ENCODE measurements at places on chromosomes 6 and 20.

DNA sequence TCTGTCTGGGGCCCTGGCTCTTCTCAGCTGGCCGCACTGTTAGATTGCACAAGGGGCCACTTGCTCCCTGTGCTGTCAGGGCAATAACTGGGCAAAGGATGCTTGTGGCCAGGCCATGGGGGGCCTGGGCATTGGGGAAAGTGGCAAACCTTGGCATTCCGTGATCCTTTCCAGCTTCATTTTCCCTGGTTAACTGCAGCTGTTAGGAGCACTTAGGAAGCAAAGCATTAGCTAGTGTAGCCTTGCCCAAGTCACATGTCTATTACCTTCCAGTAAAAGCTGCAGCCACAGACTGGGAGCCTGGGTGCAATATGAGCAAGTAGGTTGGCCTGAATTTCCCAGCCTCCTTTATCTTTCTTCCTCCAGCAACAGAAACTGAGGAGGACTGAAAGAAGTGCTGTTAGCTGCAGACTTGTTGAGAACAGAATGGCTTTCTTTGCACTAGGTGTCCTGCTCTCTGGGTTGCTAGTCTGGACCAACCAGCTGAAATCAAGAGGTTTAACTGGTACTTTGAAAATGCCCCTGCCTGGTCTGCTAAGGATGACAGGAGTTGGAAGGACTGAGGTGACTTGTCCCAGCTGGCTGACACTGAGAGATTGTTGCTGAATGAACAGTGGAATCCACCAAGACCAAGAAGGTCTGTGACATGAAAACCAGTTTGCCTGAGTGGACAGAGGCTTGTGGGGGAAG is 312.3 kb upstream of the SUPT3H start:
- no peak for DNase-seq

GRCh38 chr6:141736104-141736503 is 396.6 kb upstream of the GJE1 start:
- DNase-seq: no peak

GRCh38 chr6:47069156-47069555 is 27.0 kb upstream of the ADGRF1 start:
- no peak for DNase-seq

GRCh38 chr6:138588805-138589434 is 89.6 kb upstream of the NHSL1 start:
- peak; percentile 75 for DNase-seq

GRCh38 chr6:132391391-132392269 is 9.6 kb downstream of the MOXD1 start:
- no peak for DNase-seq

DNA sequence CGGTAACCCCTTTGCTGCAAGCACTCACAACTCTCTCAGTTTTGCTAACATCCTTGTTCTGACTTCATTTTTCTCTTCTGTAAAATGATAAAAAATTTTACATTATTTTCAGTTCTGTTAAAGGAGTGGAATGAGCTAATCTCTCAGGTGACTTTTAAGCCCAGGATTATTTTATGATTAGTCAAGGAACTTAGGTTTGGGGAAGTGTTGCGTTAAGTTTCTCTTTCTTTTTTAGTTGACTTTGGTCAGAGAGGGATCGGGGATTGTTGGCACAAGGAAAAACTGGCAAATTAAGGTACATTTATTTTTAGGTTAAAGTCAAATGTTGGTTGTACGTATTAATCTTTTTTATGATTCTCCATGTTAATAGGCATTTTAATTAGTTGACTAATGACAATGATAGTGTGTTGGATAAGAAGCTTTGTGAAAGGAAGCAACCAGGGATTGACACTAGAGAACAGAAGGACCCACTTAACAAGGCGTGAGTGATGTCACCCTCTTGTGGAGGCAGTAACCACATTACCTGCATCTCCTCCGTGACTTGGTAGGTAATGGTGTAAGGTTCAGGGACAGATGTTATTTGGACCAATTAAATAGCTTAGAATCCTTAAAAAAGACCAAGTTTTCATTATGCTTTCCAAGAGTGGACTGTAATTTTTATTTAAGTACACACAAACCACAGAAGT is 31.6 kb downstream of the CD83 start:
- no peak for DNase-seq

GRCh38 chr6:111710911-111711310 is 105.2 kb upstream of the TRAF3IP2 start:
- DNase-seq: no peak

DNA sequence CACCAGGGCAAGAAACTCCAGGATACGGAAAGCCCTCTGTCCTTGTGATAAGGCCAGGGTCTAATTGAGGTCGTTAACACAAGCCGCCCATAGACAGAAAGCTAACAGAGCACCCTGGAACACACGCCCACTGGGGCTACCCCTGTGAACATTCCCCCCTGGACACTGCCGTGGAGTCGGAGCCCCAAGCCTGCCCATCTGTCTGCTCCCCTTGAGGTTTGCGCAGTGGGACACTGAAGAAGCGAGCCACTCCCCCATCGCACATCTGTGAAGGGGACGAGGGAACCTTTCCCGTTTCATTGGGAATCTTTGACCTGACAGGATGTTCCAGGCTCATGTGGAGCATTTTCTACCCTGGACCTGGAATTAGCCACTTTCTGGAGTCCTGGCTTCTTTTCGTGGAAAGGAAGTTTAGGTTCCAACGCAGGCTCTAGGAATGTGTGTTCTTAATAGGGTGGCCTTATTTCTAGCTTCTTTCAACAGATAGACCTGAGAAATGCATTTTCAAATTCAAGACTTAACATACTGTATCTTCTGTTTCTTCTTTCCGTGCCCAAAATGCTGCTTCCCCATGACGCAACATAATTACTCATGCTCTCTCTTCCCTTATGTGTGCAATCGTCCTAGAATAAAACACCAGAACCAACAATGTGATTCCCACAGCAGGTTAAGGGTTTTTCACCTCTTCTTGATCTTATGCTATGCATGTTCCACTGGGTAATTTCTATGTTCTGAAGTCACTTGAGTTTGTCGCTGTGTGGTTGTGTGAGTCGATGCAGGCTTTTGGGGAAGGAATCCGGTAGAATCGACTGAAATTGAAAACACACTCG is 161.1 kb downstream of the ERMARD start:
- DNase-seq: no peak

DNA sequence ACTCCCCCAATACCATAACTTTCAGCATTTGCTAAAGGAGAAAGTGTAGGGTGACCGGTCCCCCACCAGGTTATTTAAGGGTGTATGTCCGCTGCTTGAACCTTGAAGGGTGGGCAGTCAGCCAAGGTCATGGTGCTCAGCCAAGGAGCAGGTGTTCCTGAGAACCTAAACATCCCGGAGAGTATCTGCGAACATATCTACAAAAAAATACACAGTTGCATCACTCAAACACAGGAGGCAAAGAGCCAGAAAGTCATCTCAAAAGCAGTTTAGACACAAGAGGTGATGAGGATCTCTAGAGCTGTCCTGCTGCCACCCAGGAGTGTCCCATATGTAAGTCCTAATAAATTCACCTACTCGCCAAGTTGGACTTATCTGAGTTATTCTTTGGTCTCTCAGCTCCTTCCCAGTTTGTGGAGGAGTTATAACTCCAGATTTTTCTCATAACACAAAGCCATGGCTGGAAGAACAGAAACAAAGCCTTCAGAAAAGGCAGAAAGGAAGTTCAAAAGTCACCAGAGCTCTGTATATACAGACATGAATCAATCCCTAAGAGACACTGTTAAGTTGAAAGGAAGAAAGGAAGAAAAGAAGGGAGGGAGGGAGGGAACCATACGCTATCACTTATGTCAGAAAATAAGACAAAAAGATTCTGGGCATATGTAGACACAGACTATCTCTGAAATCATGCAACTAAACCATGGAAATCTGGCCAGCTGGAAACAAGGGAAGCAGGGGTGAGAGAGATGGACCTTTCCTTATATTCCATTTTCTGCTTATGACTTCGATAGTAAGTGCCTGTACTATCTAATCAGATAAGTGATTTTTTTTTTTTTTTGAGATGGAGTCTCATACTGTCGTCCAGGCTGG is 11.3 kb downstream of the MBOAT1 start:
- DNase-seq: no peak

DNA sequence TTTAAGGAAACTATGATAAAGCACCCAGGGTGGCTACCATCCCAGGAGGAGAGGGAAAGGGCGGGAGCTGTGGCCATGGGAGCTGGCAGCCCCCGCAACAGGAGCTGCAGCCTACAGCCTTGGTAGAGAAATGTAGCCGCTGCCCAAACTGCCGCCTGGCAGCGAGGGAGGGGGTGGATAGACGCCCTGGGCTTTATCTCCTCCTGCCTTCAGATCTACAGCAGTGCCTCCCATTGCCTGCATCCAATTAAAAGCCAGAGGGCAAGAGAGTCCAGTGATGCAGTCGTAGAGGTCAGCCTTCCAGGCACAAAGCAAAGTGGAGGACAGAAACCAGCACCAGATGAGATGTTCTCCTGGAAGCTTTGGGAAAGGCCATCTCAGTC is 35.0 kb upstream of the ZFAND3 start:
- no peak for DNase-seq

Measured in femur (tissue), 1 donor.